ENCODE measurements at places on chromosomes 1 and 21. TPM values are rescaled to one million over a fixed set of nuclear protein-coding genes. Genes with fewer than 3 reads are reported as not detected.
A peak's percentile ranks its signal among the peaks of the same experiment; 100 is the strongest.

GRCh38 chr21:32732544-32732943, 4.7 kb upstream of the SYNJ1 start:
- no peak for DNase-seq

DNA sequence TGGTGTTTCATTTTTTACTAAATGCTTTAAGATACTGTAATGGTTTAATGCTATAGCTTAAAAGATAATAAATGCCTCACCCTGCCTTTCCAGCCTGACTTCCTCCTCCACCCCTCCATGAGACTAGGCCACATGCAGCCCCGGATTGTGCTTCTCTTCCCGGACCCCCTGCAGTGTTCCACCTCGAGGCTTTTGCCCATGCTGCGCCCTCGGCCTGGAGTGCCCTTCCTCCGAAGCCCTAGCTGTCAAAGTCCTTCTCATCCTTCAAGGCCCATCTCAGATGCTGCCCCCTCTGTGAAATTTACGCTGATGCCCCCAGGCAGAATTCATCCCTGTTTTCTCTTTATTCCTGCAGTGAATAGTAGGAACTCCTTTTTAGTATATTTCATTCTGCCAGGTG, 98.5 kb downstream of the ATP5PO start:
- no peak for DNase-seq

DNA sequence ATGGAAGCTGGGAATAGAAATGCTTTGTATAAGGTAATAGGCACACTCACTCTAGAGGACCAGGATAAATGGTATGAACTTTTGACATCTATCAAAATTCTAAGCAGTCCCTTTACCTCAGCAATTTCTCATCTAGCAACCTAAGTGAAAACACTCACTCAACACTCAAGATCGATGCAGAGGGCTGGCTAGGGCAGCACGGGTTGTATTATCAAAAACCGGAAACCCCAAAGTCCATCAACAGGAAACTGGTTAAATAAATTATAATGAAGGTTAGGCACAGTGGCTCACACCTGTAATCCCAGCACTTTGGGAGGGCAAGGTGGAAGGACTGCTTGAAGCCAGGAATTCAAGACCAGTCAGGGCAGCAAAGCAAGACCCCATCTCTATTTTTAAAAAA, 9.4 kb downstream of the USP48 start:
- no peak for DNase-seq

Gene NPHS2
- not detected for total RNA-seq

Gene SMIM11
- total RNA-seq = 1.2 TPM

- DNase-seq = no peak
These were observed 78.7 kb downstream of the FBXO2 start for GRCh38 chr1:11575553-11575952.

DNA sequence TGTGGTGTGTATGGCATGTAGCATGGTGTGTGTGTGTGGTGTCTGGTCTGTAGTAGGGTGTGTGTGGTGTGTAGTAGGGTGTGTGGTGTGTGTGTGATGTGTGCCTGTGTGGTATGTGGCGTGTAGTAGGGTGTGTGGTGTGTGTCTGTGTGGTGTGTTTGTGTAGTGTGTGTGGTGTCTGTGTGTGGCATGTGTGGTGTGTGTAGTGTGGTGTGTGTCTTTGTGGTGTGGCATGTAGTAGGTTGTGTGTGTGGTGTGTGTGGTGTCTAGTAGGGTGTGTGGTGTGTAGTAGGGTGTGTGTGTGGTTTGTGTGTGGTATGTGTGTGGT, 85.5 kb downstream of the SYT2 start:
- DNase-seq = peak; percentile 9

Gene CD48
- not detected for total RNA-seq

- DNase-seq = peak; percentile 19
These were observed 60.6 kb downstream of the PTPRC start for GRCh38 chr1:198699167-198700015.

GRCh38 chr1:204450461-204451257, 39.0 kb upstream of the PPP1R15B start:
- no peak for DNase-seq

Gene HSF2BP
- 2.6 TPM for total RNA-seq

DNA sequence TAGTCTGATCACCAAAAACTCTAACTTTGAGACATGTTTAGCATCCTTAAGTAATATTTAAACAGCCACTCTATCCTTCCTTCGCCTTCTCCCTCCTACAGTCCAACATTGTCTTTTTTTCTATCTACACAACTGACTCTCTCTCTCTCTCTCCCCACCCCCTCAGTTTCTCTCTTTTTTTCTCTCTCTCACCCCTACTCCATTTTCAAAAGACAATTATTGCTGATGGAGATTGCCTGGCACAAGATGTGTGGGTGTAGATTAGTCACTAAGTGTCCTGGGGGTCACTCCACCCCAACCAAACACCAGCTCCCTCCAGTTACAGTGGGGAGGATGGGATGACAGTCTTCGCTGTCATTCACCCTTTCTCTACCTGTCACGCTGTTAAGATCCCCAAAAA, 94.5 kb upstream of the NFIA start:
- no peak for DNase-seq

GRCh38 chr1:21292503-21292983, 2.3 kb upstream of the ECE1 start:
- no peak for DNase-seq

- no peak for DNase-seq
These were observed 561.9 kb upstream of the CAMK1G start for GRCh38 chr1:209021622-209022021.

- DNase-seq = no peak
These were observed 318.5 kb downstream of the NTNG1 start for GRCh38 chr1:107459204-107459904.

Gene DENND2C
- total RNA-seq = 4.6 TPM

DNA sequence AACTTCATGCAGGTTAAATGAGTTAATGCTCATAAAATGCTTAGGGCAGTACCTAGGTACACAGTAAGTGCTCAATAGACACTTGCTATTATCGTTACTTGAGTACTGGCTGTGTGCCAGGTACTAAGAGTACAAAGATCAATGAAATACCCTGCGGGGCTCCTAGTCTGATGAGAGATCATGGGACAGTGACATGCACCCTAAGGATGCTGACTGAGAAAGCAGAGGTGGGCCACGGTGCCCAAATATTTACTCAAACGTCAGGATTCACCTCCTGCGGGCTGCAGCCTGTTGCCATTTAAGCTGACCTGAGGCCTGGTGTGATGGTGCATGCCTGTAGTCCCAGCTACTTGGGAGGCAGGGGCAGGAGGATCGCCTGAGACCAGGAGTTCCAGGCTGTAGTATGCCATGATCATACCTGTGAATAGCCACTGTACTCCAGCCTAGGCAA, 19.8 kb upstream of the LUZP1 start:
- DNase-seq = no peak

GRCh38 chr21:33234635-33235520, 5.1 kb downstream of the IFNAR2 start:
- DNase-seq = no peak

GRCh38 chr1:10117132-10117531, 84.4 kb downstream of the UBE4B start:
- DNase-seq = no peak

DNA sequence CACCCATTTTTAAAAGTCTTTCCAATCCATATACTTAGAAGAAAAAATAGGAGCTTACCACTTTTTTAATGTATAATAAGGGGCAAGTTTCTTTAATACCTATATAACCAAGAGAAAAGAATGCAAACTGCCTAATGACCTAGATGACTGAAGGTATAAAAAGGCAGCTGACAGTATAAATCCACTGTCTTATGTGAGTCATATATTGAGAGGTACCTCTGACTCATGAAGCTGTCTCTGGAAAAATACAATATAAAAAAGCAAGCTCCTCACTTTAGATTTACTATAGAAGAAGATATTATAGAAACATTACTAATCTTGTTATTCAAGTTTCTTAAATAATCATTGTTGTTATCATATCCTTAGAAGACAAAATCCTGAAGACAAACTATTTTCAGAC, 144.2 kb downstream of the VAV3 start:
- DNase-seq = peak; percentile 67

GRCh38 chr1:39872698-39873097, 10.6 kb downstream of the TRIT1 start:
- DNase-seq = peak; percentile 19

DNA sequence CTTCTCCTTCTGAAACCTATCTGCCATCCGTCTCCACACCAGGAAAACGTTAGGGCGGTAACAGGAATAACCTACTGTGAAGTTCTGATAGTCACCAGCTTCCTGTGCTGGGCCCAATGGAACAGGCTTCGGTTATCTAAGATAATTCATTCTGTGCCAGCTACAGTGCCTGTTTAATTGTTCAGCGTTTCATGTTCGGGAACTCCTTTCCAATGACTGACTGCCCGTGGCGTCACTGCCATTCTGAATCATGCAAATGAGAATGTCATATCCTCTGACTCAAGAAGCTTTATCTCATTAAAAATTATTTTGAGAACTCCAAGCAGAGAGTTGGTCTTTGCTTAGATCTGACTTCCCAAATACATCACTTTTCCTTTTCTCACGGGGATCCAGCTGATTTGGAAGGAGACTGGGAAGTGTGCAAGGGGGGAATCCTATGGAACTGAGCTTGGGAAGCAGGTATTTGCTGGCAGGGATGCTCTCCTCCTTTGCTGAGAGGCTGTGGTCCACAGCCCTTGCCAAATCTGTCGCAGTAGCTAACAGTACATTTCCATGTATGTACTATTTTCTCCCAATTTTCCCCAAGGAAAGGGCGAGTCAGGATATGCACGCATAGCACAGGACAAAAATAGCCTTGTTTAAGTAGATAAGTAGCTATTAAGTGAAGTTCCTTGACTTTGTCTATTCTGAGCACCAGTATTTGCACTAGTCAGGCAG, 358.7 kb downstream of the LTN1 start:
- DNase-seq = peak; percentile 80

- DNase-seq = peak; percentile 18
These were observed 16.3 kb upstream of the ATP5PO start for GRCh38 chr21:33931799-33932390.

DNA sequence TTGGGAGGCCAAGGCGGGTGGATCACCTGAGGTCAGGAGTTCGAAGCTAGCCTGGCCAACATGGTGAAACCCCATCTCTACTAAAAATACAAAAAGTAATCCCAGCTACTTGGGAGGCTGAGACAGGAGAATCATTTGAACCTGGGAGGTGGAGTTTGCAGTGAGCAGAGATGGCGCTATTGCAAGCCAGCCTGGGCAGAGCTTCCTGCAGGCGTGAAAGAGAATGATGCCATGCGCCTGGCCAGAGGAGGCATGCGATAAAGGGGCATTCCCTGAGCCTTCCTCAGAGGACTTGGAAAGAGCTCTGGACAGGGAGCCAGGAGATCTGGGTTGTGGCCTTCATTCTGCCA, 3.2 kb downstream of the E2F2 start:
- DNase-seq = no peak

Gene FCRL4
- total RNA-seq = not detected

Gene CD244
- not detected for total RNA-seq

DNA sequence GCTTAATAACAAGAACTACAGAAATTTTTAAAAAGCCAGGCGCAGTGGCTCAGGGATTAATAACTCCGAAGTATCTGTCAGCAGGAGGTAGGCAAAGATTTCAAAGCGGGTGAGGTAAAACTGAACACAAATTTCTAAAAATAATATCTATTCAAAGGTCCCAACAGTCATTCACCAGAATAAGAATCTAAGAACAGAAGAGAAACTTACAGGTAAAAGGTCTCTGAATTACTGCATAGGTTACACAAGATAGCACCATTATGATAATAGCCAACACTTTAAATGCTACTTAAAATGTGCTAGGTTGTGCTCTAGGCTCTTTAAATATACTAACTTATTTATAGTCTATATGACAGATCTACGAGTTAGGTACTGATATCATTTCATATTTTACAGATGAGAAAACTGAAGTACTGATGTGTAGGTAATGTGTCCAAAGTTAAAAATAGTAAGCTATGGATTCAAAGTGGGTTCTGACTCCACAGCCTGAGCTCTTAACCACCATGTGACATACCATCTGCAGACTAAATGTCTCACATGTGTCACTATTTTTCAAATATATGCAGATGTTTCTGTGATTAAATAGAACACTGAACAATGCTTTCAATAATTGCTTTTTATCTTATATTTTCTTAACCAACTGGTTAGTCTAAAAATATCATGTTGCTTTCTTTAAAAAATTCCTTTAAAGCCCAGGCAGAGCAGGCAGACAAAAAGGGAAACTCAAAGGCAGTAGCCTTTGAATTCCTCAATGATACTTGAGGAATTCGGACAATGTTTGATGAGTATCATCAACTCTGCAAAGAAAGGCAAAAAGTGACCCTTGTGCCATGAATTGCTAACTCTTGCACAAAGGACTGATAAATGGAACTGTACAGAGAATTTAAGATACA, 80.5 kb upstream of the TTC39A start:
- peak; percentile 29 for DNase-seq

DNA sequence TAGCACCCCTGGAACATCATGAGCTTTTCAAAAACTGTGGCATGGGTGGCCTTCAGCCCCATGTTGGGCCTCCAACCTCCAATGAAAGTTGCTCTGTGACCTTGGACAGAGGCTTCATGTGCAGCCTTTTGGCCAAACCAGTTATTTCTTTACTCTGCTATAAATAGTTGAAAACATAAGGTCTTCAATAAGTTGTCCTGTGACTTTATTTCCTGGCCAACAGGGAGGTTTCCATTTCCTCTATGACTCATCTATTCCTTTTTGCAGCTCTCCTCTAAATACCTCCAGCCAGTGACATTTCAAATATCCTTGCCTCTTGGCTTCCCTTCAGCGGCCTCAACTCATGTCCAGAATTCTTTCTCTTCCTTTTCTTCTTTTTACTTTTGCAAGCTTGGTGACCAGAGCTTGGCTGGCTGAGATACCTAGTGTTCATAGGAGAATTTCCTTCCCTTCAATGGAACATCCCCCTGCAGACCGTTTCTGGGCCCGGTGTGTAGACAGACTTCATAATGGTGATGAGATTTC, 22.7 kb upstream of the TRIM67 start:
- peak; percentile 3 for DNase-seq

DNA sequence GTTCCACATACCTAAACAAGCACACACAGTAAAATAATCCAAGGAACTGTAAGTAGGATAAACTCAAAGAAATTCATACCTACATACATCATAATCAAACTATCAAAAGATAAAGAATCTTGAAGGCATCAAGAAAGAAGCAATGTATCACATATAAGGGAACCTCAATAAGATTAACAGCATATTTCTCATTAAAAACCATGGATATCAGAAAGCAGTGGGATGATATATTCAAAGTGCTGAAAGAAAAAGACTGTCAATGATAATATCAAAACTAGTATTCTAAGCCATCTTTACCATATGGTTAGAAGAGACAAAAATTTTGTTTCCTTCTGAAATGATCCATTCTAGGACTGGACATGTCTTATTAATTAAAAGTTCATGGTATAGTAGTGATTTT, 37.1 kb upstream of the ADAM30 start:
- no peak for DNase-seq

Measured in LHCN-M2 (cell line).